ENCODE measurements at places on chromosomes 11 and 22.

- no peak for DNase-seq
These were observed 13.4 kb upstream of the ST14 start for GRCh38 chr11:130145975-130146776.

GRCh38 chr11:54930930-54931329, 224.3 kb downstream of the OR4A5 start:
- DNase-seq = no peak

- DNase-seq = no peak
These were observed 1381.9 kb downstream of the TBC1D22A start for GRCh38 chr22:48144318-48144717.

DNA sequence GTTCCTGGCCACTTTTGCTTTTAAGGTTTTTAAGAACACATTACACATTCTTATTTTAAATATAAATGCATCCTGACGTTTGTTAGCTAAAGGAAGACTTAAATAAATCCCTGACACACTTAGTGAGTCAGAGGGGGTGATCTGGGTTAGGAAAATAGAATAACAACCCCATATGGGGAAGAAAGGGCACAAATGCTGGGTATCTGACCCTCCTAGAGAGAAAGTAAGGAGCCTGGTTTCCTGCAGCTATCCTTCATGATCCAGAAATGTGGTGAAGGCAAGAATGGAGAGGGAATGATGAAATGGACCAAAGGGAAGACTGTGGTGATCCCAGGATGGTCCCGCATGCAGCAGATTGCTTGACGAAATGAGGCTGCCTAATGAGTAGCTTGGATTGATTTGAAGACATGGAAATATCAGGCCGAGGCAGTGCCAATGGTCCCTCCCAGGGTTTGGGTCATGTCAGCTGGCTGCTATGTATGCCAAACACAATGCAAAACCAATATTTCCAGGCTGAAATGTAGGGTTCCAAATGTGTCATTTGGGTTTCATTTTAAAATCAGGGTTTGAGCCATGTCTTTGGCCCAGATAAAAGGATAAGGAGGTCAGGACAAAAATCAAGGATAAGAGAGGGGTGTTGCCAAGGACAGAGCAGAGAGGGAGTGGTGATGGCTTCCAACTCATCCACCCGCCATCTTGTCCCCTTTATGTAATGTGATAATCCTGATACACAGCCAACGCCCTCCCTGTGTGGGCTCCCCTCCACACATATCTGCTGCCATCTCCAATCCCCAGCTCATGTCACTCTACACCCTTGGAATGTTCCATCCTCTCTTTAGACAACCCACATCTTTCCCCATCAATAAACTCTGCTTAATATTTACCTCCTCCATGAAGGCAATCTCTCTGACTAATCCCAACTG, 135.1 kb upstream of the PITPNB start:
- DNase-seq = no peak

DNA sequence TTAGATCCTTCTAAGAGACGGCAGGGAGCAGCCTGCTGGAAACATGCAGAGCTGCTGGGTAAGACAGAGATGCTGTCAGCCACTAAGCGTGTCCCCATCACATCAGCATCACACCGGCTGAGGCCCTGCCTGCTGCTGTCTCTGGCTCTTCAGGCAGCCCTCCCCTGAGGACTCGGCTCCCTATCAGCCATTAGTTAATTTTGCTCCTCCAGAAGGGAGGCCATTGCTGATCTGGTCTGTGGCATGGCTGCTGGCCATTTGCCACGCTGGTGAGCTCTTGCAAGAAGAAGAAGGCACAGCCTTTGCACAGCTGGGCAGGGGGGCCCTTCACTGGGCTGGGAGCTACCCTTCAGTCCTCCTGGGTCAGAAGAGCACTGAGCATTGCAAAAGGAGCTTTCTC, 131.2 kb upstream of the PARVA start:
- DNase-seq = no peak

- no peak for DNase-seq
These were observed 99.9 kb upstream of the CD44 start for GRCh38 chr11:35039076-35039475.
